ENCODE measurements at places on chromosomes 2 and 18.

- DNase-seq: no peak
Observed at GRCh38 chr2:51165534-51166260, 133.8 kb upstream of the NRXN1 start.

DNA sequence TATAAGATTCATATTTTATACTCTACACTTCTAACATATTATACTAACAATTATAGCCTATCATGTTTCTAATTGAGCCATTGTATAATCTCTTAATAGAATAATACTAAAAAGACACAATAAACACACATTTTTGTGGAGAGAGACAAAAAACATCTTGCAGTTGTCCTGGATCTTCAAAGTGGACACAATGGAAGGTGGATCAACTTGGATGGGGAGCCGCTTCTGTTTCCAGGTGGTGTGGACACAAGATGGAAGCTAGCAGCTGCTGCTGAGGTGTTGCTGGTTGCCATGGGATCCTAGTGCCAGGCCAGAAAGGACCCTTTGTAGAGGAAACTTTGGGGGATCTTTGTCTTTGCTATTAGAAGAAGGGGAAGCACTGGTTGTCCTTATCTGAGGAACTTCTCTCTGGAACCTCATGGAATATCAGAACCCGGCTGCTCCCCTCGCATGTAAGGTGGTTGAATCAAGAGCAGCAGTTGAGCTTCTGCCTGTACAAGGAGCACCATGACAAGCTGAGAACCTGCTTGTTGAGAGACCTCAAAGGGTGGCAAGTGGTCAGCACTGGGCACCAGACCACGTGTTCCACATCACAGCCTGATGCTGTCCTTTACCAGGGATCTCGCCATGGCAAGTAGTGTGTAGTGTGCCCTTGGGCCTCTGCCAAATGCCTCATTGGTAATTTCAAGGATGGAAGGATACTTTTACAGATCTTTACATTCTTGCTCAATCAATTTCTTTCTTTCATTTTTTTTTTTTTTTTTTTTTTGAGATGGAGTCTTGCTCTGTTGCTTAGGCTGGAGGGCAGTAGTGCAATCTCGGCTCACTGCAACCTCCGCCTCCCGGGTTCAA is 232.2 kb downstream of the MYCN start:
- no peak for DNase-seq

DNA sequence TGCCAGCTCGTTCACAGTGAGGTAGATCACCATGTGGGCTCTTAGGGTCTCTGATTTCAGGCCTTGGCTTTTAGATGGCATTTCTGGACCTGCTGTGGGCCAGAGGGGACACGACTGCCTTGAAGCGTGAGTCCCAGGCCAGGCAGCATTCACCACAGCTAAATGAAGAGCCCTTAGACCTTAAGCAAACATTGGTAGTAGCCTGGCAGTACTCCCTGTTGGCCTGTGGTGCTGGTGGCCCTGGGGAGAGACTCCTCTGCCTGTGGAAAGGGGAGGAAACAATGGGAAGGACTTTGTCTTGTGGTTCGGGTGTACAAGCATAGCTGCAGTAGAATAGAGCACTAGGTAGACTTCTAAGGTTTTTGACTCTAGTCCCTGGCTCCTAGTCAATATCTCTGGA is 456.0 kb upstream of the DCC start:
- no peak for DNase-seq

GRCh38 chr2:203061346-203061745 is 46.7 kb downstream of the NBEAL1 start:
- peak; percentile 11 for DNase-seq

DNA sequence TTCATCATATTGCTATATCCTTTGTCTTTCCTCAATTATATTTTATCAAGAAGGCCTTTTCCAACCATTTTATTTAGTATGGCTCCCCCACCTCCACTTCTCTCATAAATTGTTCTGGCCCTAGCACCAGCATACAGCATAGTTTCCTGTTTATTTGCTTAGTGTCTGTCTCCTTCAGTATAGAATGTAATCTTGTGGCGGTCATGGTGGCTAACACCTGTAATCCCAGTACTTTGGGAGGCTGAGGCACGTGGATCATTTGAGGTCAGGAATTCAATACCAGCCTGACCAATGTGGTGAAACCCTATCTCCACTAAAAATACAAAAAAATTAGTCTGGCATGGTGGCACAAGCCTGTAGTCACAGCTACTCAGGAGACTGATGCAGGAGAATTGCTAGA is 39.6 kb upstream of the CLASP1 start:
- no peak for DNase-seq

GRCh38 chr18:52190195-52190594 is 149.8 kb upstream of the DCC start:
- DNase-seq: no peak

- DNase-seq: no peak
Observed at GRCh38 chr2:141062031-141062430, 1068.8 kb downstream of the LRP1B start.

DNA sequence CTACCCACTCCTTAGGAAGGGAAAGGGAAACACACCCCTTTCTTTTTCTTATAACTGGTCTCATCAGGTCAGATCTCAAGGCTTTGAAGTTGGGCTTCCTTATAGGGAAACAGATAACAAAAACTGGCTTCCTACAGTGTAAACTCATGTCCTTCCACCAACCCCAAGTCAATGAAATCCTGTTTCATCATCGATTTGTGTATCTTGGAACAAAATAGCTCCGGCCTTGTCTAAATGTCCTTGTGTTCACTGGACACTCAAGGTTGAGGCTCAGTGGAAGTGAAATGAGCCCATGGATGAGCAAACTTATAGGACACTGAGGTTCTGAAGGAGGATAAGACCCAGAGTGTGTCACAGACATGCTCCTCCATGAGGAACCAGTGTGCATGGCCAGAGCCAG is 156.1 kb upstream of the REV1 start:
- DNase-seq: no peak

DNA sequence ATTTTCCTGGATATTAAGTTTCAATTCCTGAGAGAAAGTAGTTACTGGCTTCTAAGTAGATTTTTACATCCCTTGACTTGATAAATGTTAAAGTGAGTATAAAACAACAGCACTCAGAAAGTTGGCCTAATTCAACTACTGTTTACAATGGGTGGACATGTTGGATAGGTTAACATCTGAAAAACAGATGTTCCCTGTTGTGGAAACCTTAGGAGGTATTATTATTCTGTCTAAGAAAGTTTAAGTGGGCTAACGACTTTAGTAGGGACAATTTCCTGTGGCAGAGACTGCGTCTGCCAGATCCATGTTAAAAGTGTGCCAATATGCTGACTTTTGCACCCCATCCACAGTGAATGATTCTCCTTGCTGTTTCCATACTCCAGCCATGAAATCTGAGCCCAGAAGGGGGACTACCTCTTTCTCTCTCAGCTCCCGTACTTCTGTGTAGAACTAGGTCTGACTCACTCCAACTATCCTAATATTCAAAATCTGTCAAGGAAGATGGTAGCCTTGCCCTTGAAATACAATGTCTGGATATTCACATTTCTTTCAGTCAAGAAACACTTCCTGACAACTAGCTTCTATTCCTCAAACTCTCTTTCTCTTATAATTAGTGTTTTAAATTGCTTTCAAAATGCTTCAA is 327.5 kb upstream of the HNRNPA3 start:
- no peak for DNase-seq

DNA sequence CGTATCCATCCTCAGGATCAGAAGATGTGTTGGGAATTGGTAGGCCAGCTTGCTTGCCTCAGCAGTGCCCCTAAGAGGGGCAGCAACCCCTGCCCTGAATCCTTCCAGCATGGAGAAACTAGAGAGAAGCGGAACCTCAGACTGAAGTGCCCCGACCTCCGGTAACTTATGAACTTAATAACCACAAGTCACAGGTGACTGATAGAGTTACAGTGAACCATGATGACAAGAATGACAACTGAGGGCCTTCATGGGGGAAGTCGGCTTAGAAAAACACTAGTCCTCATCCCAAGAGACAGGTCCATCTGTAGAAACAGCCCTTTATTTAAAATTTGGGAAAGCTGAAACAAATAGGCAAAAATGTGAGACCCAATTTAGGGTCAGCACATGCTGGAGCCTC is 42.5 kb upstream of the TMEM87B start:
- no peak for DNase-seq

DNA sequence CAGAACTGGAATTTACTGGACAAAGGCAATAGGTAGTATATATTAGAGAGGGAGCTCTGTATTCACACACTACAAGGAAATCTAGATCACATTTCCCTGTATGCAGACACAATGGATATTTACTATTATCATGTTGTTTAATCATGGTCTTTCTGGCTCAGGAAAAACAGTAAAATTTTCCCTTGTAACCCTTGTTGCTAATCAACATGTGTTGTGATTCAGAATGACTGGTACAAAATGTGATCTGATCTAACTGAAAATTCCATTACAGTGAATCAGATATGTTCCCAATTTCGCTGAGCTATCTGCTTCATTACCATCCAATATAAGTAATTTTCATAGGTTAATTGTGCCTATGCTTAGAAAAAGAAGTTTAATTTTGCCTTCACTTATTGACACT is 1109.7 kb downstream of the LRP1B start:
- peak; percentile 59 for DNase-seq

DNA sequence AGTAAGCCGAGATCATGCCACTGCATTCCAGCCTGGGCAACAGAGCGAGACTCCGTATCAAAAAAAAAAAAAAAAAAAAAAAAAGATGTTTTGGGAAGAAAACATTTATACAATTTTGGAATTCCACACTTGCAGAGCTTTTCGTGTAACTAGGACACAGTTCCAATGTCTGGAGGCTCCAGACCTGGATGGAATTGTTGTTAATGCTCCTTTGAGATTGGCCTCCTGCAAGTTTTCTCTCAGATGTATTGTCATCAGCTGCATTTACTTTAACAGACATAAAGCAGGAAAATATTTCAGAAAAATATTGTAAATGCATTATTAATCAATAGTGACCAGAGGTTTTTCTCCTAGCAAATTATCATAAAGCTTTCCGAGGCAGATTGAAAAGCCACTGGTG is 124.1 kb downstream of the RBM43 start:
- DNase-seq: no peak

GRCh38 chr2:100197631-100198153 is 55.3 kb upstream of the AFF3 start:
- peak; percentile 21 for DNase-seq

DNA sequence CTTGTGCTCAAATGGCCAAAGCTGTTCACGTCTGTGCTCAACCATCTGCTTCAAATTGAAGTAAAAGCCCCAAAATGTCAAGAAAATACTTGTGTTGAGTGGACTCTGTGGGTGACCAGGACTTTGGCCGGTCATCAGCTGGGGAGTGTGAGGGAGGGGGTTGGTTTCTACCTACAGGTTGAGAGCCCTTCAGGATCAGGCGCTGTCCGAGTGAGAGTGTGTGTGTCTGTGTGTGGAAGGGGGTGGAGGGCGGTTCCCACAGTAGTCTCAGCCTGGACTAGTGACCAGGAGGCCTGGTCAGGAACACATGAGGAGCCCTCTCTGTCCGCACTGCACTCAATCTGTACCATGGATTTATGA is 34.2 kb downstream of the ATOH8 start:
- DNase-seq: no peak

GRCh38 chr2:18690342-18690741 is 101.0 kb upstream of the NT5C1B start:
- no peak for DNase-seq

DNA sequence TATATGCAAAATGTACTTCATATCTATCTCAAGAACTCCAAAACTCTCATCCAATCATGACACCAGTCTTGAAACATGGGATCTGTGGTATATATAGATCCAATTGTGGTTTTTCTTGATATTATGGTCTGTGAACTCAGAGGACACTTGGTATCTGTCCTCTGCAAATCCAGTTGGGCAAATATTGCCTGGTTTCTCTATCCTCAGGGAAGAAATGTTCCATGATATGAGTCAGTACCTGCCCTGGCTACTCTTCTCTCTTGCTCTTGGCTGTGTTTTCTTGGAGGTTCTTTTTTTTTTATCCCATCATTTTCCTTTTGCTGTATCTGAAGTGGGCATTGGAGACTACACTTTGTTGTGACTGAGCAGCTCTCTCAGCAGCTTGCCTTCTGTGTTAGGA is 10.9 kb downstream of the NBEAL1 start:
- DNase-seq: no peak

DNA sequence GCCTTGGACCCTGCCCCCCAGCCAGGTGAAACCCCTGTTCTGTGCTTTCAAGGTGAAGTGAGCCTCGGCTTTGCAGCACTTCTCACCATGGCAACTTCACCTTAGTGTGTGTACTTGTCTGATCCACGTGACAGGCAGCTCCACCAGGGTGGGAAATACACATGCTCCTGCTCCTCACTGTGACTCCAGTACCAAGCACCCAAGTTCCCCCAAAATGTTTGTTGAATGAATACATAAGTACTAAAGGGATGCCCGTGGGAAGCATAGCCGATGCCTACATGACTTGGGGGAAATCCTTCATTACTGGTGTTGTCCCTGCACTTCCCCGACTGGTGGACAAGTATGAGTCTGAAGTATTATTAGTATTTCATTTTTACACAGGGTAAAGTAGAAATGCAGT is 41.8 kb upstream of the GBX2 start:
- DNase-seq: no peak

- DNase-seq: no peak
Observed at GRCh38 chr2:120678926-120679325, 56.7 kb upstream of the GLI2 start.

DNA sequence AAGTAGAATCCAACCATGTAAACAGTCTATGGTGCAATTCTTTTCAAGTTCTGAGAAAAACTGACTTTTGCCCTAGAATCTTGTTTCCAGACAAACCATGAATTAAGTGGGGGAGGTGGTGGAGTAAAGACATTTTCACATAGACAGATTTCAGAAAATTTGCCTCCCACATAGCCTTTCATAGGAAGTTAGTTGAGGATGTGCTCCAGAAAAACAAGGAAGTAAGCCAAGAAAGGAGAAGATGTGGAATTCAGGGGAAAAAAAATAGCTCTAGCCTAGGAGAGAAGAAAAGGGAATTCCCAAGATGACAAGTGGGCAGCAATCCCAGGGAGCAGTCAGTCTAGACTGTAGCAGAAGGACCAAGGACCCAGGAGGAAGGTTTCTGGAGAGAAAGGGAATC is 17.4 kb downstream of the RUFY4 start:
- no peak for DNase-seq

GRCh38 chr2:133856678-133857077 is 288.4 kb upstream of the NCKAP5 start:
- DNase-seq: no peak

DNA sequence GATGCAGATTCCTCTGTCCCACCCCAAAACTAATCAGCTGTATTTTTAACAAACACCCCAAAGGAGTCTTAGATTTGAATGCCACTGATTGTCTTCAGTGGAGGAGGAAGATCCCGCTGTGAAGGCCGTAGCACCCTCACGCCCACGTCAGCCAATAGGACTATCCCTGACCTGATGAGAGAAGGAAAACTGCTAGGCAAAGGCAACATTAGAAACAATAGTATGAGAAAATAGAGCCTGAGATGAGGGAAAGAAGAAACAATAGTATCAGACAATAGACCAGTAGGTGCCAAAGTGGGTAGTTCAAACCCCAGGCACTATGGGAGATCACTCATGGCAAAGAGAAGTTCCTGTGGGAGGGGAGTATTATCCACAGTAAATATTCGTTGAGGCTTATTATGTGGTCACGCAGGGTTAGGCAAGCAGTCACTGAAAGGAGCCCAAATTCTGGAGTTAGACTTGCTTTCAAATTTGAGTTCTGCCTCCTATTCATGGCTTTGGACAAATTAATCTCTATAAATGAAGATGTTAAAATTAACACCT is 2.8 kb downstream of the PCBP1 start:
- no peak for DNase-seq

GRCh38 chr2:174573621-174574081 is 24.0 kb downstream of the WIPF1 start:
- DNase-seq: no peak

Data from stromal cell of bone marrow (primary cell).